ENCODE measurements at places on chromosomes 4 and X. TPM values are rescaled to one million over a fixed set of nuclear protein-coding genes. Genes with fewer than 3 reads are reported as not detected.

The HSFX1 gene
- 1.5 TPM for total RNA-seq

- no peak for DNase-seq
Observed at GRCh38 chr4:101806914-101807313, 16.4 kb downstream of the BANK1 start.

DNA sequence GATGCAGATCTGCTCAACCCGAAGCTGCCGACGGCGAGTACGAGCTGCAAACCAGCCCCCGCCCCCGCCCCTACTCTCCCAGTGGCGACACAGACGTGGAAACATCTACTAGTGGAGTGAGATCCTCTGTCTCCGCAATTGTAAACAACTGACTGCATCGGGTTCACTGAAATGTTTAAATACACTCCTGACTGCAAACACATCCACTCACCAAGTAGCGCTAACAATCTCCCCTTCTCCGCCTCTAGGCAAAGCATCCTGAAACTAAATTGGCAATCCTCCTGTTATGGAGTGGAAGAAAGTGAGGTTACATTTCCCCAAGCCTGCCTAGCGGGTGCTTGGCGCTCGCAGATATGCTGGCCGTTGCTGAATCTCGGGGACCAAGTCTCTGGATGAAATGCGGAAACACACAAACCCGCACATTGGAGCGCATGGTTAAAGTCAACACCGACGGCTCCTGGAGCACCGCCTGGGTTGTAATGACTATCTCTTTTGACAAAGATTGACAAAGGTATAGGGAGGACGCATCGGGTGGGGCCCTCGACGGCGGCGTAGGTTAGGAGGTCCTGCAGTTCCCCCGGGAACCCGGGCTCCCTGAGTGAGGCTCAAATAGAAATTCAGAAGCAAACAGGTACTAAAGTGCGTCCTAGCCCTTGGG is 117.0 kb upstream of the TEX13C start:
- no peak for DNase-seq

GRCh38 chr4:10982305-10982704 is 297.7 kb upstream of the CLNK start:
- no peak for DNase-seq

DNA sequence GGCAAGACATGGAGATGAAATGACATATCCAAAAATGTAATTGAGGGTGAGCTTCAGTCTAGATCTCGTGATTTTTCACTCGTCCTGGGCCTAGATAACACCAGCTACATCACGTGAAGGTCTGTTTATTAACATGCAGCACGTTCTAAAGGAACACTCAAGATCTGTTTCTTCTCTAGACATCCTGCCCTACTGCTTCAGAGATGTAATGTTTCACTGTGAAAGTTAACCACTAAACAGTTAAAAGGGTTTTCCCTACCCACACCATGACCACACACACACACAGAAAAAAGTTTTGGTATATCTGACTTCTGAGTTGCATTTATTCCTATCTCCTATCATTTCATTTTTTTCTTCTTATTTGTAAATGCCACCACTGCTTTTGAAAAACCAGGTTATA is 52.3 kb upstream of the SMIM31 start:
- DNase-seq: no peak

Measured in left colon (tissue), 2 donors.